ENCODE measurements at places on chromosomes 6 and 20. TPM values are rescaled to one million over a fixed set of nuclear protein-coding genes. Genes with fewer than 3 reads are reported as not detected.

The CYP24A1 gene
- not detected for total RNA-seq

The ALDH5A1 gene
- 2.2 TPM for total RNA-seq

The GFOD1 gene
- 3.6 TPM for total RNA-seq

The BMP2 gene
- 1.8 TPM for total RNA-seq

All from osteoblast (primary cell).